ENCODE measurements at places on chromosomes 5 and 9. TPM values are rescaled to one million over a fixed set of nuclear protein-coding genes. Genes with fewer than 3 reads are reported as not detected.

Gene GFPT2
- total RNA-seq: 57.5 TPM

Gene SEC16A
- total RNA-seq: 33.7 TPM

Gene FKBP15
- 11.0 TPM for total RNA-seq

Gene FREM1
- 0.30 TPM for total RNA-seq

Data from bronchus fibroblast of lung (primary cell).